ENCODE measurements at places on chromosomes 1 and 21.

DNA sequence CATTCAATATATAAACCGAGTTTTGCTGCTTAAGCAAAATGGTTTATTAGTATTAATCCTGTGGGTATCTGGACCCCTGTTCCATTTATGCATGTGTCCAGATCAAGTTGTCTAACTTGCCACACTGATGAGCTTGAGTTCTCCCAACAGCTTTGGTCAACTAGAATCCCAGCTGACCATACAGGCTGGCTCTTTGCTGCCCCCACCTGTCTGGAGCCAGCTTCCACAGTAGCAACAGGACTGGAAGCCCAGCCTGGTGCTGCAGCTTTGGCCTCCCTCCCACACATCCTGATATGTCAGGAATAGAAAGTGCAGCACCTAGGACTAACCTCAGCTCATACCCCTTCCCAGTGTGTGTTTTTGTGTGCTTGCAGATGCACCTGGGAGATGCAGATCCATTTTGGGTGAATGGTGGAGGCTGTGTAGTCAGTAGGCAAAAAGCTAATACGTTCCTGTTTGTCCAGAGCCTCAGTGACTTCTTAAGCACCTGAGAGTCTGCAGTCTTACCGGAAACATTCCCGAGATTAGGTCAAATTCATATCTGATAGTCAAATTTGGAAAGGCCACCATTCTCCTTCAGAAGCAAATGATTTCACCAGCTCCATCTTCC is 40.9 kb upstream of the BEND5 start:
- DNase-seq = no peak

DNA sequence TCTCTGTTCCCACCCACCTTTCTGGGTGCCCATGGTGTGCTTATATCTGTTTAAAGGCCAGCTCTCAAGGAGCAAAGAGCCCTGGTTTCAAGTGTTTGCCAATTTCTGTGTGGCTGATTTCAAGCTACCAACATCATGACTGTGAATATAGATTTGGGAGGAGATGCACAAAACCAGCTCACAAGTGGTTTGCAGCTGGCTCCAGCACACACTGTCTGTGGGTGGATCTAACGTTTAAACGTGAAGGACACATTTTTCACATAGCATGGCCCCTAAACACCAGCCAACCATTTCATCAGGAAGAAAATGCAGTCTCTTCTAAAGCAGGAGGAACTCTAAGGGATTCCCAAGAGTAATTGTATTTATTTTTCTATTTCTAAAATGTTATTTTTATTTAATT is 65.2 kb downstream of the FCRL5 start:
- no peak for DNase-seq

- no peak for DNase-seq
Observed at GRCh38 chr21:34818662-34819158, 149.9 kb downstream of the CLIC6 start.

GRCh38 chr1:89356658-89357400 is 7.0 kb upstream of the GBP6 start:
- no peak for DNase-seq

DNA sequence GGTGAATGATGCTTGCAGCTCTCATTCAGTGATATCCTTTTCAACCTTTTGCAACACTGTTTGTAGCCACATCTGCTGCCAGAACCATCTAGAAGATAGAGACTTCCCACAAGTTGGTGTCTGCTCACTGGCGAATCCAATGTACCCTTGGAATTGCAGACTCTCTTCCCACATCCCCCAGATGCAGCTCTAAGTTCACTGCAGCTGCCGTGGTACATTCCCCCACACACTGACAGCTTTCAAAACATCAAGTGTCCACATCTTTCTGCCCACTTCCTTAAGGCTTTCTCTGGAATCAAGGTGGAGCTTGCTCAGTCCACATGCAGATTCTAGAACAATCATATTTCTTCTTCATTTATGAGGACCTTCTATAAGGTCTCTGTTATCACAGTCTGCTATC is 99.2 kb downstream of the PLPPR4 start:
- no peak for DNase-seq

- no peak for DNase-seq
Observed at GRCh38 chr1:37755951-37756560, 8.9 kb downstream of the EPHA10 start.

GRCh38 chr1:100699744-100700143 is 19.8 kb upstream of the VCAM1 start:
- DNase-seq = no peak

Measured in stimulated activated CD4-positive, alpha-beta T cell treated with anti-CD3 and anti-CD28 coated beads, Interleukin-4, amount 100 ng/mL, for 4 hours (primary cell).